CMK (cell line): ENCODE measurements at places on chromosomes 4 and X.

DNA sequence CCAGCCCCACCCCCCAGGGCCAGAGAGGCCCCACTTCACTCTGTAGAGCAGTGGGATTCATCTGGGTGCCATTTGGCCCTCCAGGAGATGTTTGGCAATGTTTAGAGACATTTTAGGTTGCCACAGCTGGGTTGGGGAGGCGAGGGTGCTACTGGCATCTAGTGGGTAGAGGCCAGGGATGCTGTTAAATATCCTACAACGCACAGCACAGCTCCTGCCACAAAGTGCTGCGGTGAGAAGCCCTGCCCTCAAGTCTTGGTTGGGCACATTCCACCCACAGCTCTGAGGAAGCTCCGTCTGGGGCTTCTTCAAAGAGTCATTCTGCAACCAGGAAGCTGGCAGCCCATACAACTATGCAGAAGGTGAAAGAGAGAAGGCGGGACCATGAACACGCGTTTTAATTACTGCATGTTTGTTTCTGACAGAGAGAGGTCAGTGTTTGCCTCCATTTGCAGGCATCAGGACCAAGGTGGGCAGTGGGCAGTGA lies 48.1 kb upstream of the FAM9C start:
- DNase-seq: no peak

DNA sequence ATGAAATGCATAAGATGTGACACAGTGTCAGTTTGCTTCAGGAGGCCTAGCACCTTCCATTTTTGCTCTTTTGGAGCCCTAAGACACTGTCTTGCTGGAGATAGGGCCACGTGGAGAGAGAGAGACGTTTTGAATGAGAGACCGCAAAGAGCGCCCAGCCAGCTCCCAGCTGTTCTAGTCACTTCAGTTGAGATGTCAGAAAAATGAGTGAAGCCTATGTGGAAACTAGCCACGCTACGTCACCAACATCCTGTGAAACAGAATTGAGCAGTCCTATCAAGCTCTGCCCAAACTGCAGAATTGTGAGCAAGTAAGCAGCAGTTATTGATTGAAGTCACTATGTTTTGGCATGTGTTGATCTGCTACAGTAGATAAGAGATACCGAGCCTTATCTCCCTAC lies 13.1 kb downstream of the GPR82 start:
- DNase-seq: peak; percentile 60

DNA sequence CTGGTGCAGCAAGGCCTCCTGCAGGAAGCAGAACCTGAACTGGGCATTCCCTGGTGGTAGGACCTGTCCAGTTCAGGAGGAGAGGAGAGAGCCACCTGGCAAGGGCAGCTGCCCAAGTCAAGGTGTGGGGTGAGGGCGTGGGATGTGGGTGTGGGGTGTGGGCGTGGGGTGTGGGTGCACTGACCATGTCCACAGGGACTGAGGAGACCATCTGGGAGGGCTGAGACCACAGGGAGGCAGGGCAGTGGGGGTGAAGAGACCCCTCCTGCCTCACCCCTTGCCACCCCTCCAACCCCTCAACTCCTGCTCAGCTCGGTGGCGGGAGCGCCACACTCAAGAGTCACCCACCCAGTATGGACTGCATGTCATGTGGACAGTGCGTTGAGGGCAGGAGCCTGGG lies 117.9 kb downstream of the CPZ start:
- no peak for DNase-seq

DNA sequence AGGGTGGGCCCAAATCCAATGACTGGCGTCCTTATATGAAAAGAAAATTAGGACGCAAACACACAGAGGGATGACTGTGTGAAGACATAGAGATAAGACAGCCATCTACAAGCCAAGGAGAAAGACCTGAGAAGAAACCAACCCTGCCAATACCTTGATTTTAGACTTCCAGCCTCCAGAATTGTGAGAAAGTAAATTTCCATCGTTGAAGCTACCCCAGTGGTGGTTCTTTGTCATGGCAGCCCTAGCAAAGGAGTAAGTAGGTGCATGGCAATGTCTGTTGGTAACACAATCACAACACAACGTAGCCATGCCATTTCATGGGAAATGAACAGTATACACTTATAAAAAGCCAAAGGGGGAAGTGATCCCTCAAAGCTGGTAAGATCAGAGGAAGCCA lies 25.3 kb downstream of the SMIM20 start:
- DNase-seq: no peak

DNA sequence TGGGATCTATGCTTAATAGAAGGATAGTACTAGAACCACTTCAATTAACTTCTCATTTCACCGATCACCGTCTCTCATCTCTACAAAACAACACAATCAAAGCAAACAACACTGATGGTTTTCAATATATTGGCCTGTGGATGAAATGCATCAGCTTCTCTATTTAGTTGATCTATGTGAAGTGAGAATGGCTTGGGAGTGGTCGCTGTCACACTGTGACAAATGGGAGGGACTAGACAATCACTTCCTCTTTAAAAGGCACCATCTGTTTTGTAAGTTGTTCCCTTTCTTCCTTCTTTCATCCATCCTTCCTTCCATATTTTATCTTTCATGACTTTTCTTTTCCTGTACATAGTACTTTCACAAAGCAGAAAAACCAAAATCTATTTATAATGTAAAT lies 23.9 kb upstream of the NWD2 start:
- DNase-seq: peak; percentile 14

- no peak for DNase-seq
Measured at GRCh38 chrX:37746218-37746941, 33.5 kb upstream of the CYBB start.

DNA sequence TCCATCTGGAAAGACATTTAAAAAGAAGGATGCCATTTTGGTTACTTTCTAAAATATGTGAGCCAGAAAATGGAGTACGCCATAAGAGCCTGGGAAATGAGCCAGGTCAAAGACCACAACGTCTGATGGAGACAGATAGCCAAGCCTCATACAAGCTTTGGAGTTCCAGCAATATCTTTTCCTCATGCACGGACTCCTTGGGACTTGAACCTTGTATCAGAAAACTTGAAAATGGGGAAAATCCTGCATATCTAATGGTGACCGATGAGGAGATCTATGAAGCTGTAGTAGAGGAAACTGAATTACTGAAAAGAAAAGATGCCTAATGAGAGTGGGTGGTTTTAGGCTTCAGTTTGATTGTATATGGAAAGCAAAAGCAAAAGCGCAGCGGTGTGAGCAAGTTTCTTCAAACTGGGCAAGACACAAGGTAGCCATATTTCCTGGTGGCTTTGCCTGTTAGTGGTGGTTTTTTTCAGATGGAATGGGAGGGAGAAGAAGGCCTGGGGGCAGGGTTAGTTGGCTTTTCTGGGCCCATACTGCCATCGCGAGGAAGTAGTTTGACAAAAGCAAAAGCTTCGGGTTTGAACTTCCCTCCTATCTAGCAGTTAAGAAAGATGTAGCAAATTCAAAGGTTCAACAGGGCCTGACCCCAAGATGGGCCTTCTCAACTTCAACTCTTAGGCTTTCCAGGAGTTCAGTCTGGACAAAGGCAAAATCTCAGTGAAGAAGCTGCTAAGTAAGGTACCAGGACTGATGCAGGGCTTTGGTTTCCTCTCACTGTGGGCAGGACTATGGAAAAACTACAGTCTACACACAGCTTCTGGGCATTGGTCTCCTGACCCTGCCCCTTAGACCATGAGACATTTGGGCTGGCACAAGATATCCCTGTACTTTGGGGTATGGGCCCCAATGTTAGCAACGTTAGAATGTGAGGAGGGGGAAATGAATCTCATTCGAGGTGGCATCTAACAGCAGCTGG lies 210.0 kb upstream of the STK26 start:
- DNase-seq: no peak

GRCh38 chr4:22667332-22667940 lies 25.3 kb upstream of the GBA3 start:
- DNase-seq: no peak

- no peak for DNase-seq
Measured at GRCh38 chr4:7710576-7711306, 228.9 kb downstream of the AFAP1 start.

DNA sequence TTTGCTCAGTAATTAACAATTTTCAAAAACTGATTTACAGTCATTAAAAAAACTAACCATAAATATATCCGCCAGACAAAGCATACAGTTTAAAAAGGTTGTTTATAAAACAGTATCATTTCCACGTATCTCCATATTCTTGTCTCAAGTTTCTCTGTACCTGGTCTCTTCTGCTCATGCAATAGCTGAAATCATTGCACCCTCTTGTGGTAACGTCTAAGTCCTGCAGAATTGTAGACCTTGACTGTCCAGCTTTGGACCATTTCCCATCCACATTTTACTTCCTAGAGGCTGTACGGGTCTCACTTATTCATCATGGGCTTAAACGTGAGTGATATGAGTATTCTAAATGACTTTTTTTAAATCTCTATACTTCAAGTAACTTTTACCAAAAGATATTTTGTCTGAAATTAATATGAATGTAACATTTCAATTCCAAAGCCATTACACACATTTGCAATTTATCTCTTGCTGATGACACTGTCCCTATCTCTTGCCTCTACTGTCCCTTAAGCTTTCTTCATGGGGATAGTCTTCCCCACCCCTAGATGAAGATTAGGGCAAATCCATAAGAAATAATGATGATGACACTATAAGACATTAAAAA lies 118.5 kb downstream of the BTC start:
- DNase-seq: no peak

- no peak for DNase-seq
Measured at GRCh38 chr4:83851261-83852084, 315.6 kb downstream of the GPAT3 start.

DNA sequence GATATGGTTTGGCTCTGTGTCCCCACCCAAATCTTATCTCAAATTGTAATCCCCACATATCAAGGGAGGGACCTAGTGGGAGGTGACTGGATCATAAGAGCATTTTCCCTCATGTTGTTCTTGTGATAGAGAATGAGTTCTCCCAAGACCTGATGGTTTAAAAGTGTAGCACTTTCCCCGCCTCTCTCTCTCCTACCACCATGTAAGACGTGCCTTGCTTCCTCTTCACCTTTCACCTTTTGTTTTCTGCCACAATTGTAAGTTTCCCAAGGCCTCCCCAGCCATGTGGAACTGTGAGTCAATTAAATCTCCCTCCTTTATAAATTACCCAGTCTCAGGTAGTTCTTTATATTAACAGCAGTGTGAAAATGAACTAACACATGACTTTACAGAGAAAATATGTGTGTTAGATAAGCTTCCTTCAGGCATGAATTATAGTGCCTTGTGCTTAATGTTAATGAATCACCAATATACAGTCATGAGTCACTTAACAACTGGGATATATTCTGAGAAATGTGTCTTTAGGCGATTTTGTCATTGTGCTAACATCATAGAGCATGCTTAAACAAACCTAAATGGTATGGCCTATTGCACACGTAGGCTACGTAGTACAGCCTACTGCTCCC lies 37.9 kb downstream of the PDGFC start:
- no peak for DNase-seq

- DNase-seq: no peak
Measured at GRCh38 chr4:175806727-175807126, 5.3 kb downstream of the GPM6A start.

DNA sequence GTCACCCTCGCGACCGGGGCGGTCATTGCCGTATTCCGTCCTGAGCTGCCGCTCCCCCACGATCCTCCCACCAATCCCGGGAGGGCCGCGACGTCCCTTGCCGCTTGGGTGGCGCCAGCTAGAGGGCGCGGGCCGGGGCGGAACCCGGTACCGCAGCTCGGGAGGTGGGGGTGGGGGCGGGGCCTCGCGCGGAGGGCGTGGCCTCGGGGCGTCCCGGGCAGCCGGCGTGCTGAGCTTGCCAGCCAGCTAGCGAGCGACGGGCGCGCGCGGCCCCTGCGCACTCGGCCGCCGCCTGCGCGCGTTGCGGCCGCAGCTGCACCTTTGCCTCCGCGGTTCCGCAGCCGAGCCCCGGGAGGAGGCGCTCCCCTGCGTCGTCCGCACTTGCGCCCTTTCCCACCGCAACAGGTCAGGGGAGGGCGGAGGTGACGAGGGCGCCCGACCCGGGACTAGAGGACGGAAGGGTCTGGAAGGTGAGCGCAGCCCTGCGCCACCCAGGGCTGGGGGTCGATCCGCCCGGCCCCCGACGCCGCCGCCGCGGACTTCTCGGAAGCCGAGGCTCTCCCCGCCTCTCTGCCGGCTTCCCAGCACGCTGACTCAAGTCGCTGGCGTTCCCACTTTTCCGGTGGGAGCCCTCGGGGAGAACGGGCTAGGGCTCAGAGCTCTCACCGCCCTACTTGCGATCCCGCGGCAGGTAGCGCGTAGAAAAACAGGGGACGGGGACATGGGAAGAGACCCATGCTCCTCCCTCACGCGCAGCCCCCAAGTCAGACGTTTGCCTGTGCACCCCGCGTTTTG lies at the start of gene AFF1:
TSS of gene AFF1 (plus strand) at position 241 of the 795 bp plus-strand sequence. CDS start 13,523 bp downstream, outside the sequence.
- peak; percentile 93 for DNase-seq

GRCh38 chr4:73021634-73022033 lies 47.9 kb downstream of the COX18 start:
- DNase-seq: no peak

- no peak for DNase-seq
Measured at GRCh38 chrX:17052793-17053192, 106.3 kb downstream of the REPS2 start.

DNA sequence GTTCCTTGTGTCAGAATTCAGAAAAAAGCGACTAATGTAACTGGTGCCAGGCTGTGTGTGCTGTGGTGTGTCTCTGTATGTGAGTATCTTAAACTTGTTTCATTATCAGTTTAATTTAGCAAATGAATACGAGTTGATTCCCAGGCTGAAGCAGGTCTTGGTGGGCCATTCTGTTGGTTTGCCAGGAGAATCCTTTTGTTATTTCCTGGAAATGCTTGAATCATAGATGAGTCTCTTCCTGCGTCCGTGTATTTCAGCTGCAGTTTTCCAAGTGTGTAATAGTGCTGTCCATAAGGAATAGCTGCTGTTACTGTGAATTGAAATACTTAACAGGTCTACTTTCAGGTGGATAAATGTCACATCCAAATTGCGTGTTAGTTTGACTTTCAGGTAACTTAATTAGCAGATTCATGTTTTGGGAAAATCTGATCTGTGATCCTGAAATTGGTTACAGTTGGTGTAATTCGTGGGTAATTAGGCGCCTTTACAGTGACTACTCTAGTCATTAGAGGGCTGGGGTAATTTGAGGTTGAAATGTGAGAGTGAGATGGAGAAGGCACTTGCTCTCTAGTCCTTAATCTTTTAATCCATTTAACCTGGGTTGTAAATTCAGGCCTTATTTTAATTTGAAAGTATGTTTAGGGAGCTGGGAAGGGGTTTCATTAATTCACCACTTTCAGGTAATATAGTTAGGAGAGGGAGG lies 23.8 kb downstream of the TMEM131L start:
- DNase-seq: no peak
